ENCODE measurements at places on chromosomes 13 and 19.

DNA sequence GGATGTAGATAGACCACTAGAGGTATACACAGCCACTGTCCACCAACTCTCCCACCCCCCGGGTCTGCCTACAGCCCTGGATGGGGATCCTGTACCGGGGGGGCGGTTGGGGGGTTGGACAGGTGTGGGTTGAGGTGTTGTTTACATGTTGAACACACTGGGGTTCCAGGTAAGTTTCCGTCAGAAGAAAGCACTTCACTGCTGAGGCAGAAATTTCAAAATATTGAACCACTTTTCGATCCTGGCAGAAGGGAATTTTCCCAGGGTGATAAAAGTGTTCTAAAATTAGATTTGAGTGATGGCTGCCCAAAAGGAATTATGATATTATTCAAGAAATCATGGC, 6.6 kb upstream of the CEACAM16 start:
- no peak for DNase-seq

GRCh38 chr19:20925481-20925880, 2.4 kb downstream of the ZNF85 start:
- DNase-seq: no peak

- peak; percentile 12 for DNase-seq
Observed at GRCh38 chr13:101144808-101145419, 271.4 kb downstream of the NALCN start.

DNA sequence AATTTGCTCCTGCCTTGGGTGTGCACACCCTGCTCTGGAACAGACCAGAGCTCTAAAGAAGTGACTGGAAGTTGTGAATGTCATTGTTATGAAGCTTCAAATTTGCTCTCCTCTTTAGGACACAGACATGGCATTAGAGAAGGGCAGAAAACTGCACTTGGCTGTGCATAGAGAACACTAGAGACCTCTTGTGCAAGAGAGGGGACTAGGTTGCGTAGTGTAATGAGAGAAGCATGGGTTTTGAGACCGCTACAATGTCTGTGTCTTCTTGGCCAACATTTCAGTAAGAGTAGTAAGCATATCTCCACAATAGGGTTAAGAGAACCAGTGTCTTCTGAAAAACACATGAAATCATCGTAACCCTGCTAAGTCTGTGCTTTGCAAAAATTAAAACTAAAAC, 423.3 kb downstream of the SPRY2 start:
- DNase-seq: no peak

GRCh38 chr13:93646245-93646644, 419.6 kb downstream of the GPC6 start:
- no peak for DNase-seq

DNA sequence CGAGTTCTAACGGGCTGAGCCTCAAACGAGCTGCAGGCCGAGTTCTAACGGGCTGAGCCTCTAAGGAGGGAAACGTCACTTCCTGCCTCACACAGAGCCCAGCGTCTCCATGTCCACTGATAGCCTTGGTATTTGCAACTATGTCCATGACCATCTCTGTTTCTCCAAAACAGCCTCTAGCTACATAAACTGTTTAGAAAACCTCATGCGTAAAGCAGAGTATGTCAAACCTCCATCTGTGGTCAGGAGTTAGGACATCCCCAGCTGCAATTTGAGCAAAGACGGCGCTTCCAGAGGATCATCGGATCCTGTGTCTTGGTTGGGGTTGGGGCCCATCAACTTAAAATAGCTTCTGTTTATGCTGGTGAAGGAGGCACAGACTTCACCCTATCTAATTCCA, 20.8 kb downstream of the RASA3 start:
- no peak for DNase-seq

DNA sequence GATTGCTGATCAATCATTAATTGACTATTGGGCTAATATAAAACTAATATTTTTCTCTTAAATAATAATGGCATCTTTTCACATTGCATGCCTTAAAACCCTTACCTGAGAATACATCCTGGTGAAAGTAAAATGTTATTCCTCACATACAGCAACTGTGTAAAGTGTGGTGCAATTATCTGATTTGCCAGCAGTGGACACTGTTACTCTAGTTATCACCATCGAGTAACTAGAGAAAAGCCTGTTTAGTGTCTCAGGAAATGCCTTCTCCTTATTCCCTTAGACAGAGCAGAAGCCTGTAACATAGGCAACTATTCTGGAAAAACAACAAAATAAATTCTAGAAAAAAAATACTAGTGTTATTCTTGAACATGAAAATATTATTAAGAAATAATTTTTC, 459.8 kb downstream of the FGF14 start:
- DNase-seq: peak; percentile 32

GRCh38 chr19:16366056-16366432, 41.4 kb downstream of the KLF2 start:
- DNase-seq: no peak

DNA sequence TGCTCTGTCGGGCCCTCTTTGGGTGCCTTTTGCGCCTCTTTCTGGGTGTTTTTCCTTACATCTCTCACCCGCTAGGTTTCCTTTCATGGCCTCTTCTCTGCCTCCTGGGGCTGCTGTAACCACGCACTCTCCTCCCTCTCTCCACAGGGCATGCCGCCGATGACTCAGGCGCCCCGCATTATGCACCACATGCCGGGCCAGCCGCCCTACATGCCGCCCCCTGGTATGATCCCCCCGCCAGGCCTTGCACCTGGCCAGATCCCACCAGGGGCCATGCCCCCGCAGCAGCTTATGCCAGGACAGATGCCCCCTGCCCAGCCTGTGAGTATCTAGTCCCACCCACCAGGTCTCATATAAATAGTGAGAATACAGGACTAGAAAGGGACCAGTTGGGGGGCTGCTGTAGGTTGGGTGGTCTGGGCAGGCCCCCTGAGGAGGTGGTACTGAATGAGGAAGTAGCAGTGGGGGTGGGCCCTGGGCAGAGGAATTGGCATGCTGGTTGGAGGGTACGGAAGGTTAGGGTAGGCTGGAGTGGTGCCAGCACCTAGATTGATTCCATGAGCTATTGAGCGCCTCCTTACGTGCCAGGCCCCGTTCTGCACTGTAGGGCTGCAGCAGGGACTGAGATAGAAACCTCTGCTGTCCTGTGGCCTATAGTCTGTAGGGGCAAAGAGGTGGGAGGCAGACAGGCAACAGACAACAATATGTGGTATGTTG, 11.9 kb downstream of the SNRPA start:
- no peak for DNase-seq

GRCh38 chr19:53892981-53893325, 11.0 kb downstream of the PRKCG start:
- DNase-seq: no peak

DNA sequence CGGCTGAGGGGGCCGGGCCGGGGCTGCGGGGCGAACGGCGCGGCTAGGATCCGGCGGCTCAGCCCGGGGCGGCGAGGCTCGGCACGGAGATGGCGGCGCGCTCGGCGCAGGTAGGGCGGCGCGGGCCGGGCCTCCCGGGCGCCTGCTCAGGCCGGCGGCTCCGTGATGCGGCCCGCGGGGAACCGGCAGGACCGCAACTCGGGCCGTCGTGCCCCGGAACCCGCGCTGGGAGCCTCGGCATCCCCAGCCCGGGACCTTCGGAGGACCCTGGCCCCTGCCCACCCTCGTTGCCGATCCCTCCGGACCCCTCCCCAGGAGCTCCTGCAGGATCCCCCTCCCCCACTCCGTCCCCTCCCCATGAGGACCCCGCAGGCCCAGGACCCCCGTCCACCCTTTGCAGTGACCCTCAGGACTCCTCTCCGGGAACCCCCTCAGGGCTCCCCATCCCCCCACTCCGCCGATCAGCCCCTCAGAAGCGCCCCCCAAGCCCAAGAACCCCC, 304 bp downstream of the EVI5L start:
- no peak for DNase-seq

GRCh38 chr19:44705502-44706010, 6.6 kb downstream of the CEACAM16 start:
- no peak for DNase-seq

- no peak for DNase-seq
Observed at GRCh38 chr13:46630431-46631178, 77.6 kb downstream of the LRCH1 start.

DNA sequence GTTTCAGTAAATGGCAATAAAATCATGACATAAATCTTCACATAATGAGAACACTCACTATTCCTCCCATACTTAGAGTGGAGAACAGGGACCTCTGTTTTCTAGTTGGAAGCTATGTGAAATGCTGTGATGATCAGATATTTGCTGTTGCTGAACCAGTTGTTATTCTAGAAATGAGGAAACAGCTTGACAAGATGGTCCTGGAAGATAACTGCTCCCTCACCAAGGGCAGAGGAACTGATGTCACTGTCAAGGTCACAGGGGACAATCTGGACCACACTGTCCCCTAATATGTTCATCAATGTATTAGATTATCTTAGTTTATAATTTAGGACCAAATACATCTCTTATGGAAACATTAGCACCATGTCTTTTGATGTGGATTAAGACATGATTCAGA, 1173.3 kb downstream of the PCDH17 start:
- DNase-seq: no peak

DNA sequence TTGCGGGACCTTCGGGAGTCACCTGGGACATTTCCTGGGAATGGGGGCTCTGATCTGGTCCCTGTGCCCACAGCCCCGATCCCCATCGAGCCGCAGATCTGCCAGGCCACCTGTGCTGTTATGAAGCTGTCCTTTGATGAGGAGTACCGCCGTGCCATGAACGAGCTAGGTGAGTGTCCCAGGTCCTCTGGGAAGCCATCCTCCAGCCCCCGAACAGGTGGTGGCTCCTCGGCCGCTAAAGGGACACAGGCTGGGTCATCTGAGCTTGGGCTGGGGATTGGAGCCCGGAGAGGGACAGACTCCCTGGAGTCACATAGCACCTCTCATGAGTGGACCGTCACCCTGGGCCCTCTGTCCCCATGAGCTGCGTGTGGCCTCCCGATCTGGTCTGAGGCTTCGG, 8.0 kb downstream of the APC2 start:
- DNase-seq: no peak

- DNase-seq: no peak
Observed at GRCh38 chr13:42715909-42716308, 65.5 kb upstream of the FAM216B start.

DNA sequence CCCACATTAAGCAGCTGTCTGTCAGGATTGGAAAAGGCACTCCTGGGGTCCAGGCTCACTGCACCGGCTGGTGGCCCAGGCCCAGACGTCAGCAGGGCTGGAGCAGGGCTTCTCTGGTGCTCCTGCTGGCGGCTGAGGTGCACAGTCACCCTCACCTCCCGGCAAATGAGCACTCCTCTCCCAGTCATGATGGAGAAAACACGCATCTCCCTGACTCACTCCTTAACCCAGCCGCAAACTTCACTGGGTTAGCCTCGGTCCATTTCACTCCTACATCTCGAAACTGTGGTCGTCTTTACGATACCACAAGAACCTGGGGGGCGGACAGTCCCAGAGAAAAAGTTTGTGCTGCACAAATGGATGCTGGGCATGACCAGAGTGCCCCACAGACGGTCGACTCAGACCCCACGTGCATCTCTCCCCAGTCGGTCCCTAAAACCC, 3.3 kb upstream of the RASA3 start:
- DNase-seq: no peak

GRCh38 chr13:24173795-24174194, 13.3 kb downstream of the SPATA13 start:
- DNase-seq: no peak

DNA sequence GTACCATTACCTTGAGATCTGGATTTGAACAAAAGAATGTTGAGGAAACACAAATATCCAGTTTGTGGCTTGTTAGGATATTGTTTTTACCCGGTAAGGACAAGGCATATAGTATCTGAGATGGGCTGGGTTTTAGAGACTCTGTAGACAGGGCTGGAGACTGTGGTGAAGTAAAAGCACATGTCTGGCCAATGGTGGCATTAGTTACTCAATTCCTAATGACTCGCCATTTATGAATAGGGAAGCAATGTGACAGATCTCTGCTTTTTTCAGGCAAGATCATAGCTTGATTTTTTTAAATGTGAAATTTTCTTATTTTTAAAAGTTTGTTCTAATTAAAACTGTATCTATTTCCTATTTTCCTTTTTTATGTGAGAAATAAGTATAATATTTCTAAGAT, 371.1 kb upstream of the SPRY2 start:
- no peak for DNase-seq

DNA sequence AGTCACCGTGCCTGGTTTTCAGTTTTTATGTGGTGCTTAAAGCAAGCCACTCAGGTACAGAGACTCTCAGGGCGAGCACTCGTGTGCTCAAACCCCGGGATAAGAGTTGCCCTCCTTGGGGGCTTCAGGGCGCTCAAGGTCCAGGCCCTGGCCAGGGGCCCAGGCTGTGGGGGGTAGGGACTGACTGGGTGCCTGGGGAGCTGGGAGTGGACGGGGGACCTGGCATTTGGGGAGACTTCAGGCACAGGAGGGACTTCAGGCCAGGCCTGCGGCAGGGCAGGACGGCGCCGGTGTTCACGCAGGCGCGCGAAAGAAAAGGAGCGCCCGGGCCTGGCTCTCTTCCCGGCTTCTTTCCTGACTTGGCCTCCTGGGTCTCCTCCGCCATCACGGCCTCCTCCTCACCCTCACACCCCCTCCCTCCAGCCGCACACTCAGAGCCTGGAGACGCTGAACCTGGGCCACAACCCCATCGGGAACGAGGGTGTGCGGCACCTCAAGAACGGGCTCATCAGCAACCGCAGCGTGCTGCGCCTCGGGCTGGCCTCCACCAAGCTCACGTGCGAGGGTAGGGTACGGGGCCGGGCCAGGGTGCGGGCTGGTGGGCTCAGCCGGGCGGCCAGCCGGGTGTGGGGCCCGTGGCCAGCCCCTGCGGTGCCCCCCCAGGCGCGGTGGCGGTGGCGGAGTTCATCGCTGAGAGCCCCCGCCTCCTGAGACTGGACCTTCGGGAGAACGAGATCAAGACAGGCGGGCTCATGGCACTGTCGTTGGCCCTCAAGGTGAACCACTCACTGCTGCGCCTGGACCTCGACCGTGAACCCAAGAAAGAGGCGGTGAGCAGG, 16.1 kb downstream of the NKPD1 start:
- DNase-seq: no peak

DNA sequence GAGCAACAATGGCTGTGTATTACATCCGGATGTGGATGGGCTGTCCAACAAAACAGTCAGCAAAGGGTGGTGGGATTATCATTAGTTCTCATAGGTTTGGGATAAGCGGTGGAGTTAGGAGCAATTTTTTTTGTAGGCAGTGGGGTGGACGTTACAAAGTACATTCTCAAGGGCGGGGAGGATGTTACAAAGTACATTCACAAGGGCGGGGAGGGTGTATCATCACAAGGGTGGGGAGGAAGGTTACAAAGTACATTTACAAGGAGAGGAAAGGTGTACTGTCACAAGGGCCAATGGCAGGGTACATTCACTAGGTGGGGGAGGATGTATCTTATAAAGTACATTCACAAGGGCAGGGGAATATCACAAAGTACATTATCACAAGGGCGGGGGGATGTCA, 20.8 kb upstream of the ZNF561 start:
- no peak for DNase-seq

GRCh38 chr13:33015791-33016323, 366 bp upstream of the KL start:
- no peak for DNase-seq
